ENCODE measurements at places on chromosomes 11 and 22.

DNA sequence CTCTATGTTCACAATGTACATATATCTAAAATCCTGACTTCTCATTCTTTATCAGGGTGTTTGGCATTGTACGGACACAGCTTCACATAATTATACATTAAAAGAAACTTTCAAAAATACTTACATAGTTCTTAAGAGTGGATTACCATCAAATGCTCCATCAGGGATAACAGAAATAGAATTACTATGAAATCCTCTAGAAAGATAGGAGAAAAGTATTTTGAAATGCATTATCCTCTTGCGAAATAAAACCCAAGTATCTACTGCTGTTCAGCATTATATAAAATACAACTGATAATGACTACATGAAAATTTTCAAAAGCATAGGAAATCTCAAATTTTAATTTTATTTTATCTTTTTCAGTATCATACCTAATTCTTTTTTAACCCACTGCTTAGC is 17.8 kb upstream of the CCDC34 start:
- DNase-seq = no peak

- no peak for DNase-seq
Observed at GRCh38 chr11:35239471-35240075, 100.6 kb downstream of the CD44 start.

DNA sequence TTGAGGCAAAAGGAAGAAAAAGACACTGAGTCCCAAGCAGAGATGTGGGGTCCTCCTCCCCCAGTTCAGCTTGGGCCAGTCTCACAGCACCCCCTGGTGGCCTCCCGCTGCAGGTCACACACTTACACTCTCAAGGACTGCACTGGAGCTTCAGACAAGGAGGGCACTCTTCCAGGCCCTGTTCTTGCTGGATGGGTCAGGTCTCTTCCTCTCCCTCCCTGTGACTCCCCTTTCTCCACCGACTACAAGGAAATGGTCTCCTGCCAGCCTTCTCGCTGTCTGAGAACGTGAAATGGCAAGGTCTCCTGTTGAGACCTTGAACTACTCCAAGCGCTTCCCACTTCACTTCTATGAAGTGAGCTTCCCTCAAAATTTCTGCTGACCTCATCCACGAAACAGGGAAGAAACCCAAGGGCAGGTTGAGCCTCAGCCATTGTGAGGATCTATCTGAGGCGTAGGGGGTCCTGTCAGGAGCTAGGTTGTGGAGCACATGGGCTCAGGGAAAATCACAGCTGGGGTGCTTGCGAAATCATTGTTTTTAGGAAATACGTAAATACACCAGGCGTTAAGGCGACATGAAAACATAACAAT is 11.2 kb upstream of the IGLL1 start:
- peak; percentile 74 for DNase-seq

DNA sequence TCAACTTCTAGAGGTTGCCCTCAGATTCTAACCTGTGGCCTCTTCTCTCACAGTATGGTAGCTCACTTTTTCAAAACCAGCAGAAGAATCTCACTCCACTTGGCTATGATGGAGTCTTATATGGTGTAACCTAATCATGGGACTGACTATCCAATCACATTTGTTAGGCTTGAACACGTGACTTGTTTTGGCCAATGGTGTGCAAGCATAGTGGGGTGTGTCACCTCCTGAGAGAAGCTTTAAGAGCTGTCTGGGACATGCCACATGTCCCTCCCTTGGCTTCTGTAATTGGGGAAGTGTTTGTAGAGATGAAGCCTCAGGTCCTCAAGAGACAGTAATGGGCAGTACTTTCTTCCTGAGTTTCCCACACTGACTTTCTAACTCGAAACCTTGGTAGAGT is 12.8 kb upstream of the SMIM38 start:
- DNase-seq = no peak

DNA sequence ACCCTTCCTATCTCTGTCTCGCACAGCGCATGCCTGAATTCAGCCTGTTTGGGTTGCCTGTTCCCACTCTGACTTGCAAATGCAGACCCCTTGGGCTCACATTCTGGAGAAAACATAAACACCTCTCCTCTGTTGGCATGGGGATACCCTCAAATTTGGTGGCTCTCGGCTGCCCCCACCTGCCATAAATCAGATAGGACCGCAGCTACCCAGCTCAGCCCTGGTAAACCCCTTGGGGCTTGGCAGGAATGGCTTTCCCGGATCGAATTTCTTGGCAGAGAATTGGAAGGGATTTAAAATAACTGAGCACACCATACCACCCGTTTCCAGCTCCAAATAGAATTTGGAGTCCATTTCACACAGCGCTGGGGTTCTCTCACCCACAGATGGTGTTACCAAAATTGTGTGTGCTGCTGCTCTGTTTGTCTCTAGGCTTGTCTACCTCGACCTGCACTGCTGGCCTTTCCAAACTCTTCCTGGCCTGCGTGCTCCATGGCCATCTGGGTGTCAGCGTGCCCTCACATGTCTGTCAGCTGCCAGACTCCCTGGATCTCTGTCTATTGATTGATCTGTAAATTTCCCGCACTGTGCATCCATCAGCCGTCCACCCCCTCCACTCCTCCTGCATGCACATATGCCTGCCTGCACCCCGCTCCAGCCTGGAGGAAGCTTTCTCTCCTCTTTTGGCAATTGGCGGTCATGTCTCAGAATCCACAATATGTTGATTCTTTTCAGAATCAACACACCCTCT is 134.0 kb downstream of the NTM start:
- DNase-seq = no peak

DNA sequence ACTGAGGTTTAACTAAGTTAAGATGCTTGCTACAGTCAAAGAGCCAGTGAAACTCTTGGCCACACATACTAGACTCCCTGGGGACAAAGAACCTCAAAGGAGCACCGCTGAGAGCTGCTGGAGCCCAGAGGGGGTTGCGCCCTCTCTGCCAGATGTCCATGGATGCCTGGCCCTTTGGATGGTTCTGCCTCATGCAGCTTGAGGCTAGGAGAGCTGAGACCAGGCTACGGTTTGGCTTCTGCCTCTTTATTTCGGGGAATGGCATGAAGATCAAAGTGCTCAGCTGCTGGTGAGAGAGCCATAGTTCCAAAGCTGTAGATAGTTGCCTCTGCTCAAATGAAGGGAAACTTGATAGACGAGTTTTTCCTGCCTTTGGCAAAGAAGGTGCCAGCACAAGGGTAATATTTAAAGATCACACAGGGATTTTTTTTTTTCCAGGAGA is 43.0 kb downstream of the RASSF10 start:
- DNase-seq = no peak

DNA sequence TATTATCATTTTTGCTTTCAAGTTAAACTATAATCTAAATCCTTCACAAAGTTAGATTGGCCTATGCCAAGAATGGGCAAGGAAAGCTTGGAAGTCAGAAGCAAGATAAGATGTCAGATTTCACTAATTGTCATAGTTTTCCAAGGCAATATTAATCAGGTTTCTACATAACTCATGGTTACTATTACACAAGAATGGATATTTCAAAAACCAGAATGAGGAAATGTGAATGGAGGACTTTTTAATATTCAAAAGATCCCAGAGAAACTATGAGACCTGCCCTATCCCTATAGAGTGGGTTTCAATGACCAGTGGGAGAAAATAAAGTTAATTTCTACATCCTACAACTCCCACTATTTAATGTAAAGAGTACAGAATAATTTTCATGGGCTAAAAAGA is 203.2 kb downstream of the CASP12 start:
- DNase-seq = no peak

GRCh38 chr11:83302151-83302550 is 16.0 kb upstream of the CCDC90B start:
- no peak for DNase-seq

DNA sequence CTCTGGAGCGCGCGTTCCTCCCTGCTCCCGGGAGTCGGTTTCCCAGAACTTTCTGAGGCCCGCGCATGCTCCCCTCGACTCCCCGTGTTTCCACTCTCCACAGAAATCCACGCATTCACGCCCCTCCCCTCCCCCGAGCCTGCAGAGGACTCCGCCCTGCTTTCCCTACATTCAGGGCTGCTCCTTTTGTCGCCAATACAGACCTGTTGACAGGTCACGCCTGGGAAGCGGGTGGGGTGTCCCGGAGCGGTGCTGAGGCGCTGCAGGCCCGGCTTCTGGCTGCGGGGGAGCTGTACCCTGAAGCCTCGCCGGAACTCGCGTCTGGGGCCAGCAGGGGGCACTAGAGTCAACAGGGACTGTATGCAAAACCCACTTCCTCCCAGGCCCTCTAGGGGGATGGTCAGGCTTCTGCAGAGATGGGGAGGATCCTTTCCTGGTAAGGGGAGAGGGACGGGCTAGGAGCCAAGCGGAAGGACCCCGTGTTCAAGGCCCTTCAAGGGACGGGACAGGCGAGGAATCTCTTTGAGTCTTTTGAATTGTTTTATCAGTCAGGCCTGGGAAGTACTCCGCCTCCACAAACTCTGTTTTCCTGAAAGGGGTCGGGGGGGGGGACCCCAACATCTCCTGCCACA is at the start of gene PRAME:
Gene PRAME, minus strand, starts transcription at position 294 of the 632 bp plus-strand sequence. CDS start 2,433 bp downstream, outside the sequence.
- peak; percentile 85 for DNase-seq

- DNase-seq = peak; percentile 43
Observed at GRCh38 chr11:3861683-3862082, 6.2 kb downstream of the STIM1 start.

GRCh38 chr11:74749127-74749964 is 697 bp downstream of the RNF169 start:
- peak; percentile 66 for DNase-seq

- no peak for DNase-seq
Observed at GRCh38 chr11:95365348-95365747, 134.3 kb upstream of the SESN3 start.

- DNase-seq = no peak
Observed at GRCh38 chr11:85945296-85945695, 90.1 kb downstream of the CCDC83 start.

DNA sequence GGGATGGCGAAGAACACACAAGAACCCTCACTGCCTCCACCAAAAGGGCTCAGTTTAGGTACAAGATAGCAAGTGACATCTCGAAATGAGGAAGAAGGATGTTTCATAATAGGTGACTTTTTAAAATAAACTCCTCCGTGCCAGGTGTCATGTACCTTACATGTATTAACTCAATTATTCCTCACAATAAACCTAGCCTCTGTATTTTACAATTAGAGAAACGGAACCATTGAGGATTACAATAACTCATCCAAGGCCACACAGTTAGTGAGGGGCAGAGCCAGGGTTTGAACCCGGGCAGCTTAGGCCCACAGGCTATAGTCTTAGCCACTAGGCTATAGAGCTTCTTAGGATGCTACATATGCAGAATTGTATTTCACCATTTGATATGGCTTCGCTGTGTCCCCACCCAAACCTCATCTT is 965 bp upstream of the PAMR1 start:
- DNase-seq = no peak

- no peak for DNase-seq
Observed at GRCh38 chr22:40238425-40239344, 61.0 kb downstream of the TNRC6B start.

DNA sequence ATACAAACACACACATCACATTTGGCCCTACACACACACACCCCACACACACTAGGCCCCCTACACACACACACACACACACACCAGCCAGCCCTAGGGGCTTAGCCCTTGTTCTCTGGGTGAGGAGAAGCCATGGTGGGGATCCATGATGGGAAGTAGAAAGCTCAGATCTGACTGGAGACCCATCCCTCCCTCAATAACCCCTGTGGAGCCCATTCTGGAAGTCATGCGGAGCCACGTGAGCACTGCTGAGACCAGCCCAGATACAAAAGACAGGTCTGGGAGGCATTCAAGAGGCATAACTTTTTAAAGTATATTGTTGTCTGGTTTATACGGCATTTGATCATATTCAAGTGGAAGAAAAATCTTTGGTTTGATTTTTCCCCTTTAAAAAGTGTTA is 448.5 kb downstream of the SOX6 start:
- no peak for DNase-seq

GRCh38 chr22:40377931-40378330 is 7.5 kb downstream of the SGSM3 start:
- no peak for DNase-seq

DNA sequence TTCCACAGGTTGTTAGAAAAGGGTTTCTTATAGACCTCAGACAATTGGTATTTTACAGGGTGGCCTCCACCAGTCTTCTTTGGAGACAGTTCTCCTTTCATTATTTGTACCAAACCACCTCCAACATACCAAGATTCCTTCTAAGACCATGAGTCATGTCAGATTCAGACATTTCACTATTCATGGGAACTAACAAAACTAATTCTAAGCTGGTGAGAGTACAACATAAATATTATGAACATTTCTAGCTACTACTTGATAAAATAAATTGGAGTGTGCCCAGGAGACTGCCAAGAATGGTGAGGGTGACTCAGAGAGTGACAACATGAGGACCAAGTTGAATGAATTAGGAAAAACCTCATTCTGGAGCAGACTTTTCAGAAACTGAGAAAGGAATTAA is 494.6 kb upstream of the LRRC4C start:
- DNase-seq = no peak

DNA sequence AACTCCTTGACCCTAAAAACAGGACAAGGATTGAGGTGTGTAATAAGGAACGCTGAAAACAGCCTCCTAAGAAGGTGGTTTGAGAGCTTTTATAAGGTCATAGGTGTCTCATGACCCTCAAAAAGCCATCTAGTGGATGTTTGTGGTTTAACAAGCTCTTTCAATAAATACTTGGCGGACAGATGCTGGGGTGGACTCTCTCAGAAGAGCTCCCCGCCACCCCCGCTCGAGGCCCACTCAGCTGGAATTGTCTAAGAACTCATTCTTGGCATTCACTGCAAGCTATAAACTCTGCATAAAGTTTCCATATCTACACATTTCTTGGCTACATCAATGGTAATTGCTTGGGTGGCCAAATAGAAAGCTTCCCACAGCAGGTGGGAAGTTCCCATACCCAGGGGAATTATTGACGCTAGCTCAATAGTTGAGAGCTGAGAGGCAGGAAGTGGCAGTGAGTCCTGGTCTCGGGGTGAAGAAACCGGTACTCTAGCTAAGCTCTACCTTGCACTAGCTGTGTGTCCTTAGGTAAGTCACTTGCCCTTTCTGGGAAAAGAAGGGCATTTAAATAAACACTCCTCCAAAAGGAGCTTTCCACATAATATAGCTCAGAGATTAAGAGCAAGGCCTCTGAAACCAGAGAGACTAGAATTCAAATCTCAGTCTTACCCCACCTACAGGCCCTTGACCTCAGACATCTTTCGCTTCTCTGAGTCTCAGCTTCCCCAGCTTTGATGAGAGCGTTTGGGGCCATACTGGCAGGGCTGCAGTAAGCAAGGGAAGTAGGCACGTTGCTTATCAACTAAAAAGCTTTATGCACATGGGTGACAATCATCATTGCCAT is 6.4 kb downstream of the MS4A15 start:
- no peak for DNase-seq

DNA sequence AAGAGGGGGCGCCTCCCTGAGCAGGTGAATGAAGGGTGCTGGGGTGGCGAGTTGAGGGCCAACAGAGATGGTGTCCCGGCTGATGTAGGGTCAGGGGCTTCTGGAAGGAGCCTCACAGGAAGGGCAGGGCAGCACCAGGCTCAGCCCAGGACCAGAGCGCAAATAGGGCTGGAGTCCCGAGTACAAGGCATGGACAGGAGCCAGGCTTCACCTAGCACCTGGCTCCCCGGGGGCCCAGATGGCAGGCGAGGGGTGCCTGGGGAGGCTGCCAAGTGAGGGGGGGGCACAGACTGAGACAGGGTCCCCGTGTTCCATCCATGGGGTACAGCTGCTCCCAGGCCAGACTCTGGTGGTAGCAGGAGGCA is 105.8 kb downstream of the KCNQ1 start:
- DNase-seq = peak; percentile 3

All from activated naive CD4-positive, alpha-beta T cell treated with anti-CD3 and anti-CD28 coated beads, Interleukin-2, amount 10 ng/mL, durations not matched to agents 7 days and 5 days (primary cell).